ENCODE measurements at places on chromosomes 11 and 22.

DNA sequence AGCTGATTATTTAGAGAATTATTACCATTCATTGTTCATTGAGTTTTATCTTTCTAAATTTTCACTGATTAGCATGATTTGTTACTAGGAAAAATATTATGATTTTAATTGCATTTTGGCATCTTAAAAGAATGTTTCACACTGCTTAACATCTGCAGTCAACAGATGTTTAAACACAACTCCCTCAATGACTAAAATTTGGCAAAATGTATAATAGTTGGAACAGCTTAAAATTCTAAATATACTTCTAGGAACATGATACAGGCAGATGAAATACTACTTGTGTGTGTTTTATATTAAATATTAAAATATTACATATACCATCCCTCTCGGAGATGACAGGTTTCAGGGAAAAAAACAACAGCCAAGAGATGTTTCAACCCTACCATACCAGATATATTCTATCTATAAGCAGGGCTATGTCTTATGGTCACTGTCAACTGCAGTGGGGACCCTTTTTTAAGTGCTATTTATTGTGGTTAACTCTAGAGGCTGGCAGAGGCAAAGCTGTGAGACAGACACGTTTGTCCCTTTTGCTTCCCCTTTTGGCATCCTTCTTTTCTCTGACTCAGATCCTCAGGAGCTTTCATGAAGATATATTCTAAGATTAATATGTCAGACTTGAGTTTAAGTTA lies 81.9 kb downstream of the BDNF start:
- no peak for DNase-seq

DNA sequence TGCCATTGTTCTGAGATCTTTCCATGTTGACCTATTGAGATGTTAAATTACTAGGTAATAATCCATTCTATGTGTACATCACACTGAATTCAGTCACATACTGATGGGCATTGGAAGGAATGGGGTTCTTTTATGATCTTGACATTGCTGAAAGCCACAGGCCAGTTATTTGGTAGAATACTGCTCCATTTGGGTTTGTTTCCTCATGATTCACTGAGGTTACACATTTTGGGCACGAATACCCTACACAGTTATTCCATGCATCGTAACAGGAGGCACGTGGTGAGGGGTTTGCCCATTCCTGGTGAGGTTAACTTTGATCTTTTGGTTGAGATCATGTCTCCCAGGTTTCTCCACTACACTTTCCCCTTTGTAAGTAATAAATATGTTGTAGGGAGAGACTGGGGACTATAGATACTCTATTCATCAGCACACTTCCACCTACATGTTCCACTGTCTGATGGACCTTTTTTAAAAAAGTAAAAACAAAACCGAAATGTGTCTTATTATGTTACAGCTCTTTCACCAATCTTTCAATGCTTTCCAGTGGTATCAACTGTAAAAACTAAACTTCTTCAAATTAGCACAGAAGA lies 12.0 kb upstream of the FOLR1 start:
- DNase-seq, result no peak

DNA sequence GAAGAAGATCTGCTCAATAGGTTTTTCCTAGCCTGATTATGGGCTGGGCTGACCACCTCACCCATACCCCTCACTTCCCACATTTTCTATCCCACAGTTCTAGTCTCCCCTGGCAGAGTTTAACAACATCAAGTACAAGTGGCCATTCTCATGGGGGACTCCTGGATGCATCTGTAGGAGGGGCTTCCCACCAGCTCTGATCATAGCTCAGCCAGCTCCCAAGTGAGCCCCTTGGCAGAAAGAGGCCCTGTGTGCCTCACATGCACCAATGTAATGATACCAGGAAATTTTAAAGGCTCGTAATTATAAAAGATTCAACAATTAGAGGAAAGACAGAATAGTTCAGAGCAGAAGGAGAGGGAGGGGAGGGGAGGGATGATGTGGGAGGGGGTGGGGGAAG lies 144.2 kb upstream of the SYT13 start:
- DNase-seq, result no peak

GRCh38 chr11:103077554-103077953 lies 14.4 kb downstream of the DCUN1D5 start:
- no peak for DNase-seq

- DNase-seq, result peak; percentile 61
Observed at GRCh38 chr22:36386351-36386899, 1.3 kb downstream of the MYH9 start.
